ENCODE measurements at places on chromosomes 7 and 10.

- DNase-seq = no peak
Observed at GRCh38 chr7:50202052-50202555, 102.4 kb upstream of the IKZF1 start.

DNA sequence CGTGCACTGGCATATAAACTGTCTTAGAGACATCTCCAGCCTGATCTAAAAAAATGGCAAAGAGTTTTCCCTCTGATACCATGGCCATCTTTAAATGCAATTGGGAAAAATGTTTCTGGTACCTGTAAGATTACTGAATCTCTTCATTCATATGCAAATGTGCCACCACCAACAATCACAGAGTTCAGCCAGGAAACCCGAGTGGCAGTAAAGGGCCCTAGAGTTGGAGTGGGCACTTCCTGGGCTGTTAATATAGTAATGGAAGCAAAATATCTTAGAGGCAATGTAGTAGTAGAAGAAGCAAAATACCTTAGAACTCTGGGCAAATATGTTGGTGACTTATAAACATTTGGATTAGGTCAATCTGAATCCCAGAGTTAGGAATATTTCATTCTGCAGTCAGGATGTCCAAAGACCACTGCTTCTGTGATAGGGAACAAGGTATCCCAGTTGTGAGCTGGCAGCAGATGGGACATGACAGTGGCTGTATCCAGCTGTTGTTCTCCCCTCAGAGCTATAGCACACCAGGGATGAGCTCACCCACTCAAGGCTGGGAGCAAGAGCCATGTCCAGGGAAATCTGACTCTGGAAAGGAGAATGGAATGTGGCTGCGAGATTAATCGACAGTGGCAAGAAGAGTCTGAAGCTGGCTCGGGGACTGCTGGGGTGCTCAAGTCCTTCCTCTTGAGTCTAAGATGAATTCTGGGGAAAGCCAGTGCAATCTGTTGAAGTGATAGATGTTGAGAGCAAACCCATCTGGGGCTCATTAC, 332.1 kb downstream of the PHTF2 start:
- no peak for DNase-seq

DNA sequence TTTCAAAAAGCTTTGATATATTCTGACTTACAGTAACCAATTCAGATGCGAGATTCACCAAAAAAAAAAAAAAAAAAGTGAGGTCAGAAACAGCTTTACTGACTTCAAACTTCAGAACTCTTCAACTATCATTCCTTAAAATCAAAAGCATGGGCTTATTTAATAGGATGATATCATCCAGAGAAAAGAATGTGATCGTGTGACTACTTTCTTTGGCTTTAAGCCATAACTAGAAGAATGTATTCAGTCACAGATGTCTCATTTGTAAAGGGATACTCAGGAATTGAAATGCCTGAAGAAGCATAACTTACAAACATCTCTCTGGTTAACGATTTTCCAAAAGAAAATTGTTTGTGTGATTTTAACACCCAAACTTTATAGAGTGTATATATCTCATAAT, 11.5 kb downstream of the TPK1 start:
- no peak for DNase-seq

DNA sequence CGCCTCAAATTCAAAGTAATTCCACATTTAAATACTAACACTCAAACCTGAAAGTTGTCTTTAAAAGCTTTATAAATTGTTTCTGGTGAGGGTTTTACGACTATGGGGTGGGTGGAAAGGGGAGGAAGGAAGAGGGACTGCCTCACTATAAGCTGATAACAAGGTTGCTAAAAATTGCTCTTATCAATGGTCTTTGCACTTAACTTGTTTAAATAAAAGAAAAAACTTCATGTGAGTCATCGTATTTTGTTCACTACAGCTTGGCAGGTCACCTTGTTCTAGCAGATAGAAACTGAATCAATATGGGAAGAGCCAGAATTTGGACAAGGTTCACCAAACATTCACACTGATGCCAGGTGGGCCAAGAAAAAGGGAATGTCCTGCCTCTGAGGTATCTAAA, 129.2 kb downstream of the TES start:
- DNase-seq = no peak

DNA sequence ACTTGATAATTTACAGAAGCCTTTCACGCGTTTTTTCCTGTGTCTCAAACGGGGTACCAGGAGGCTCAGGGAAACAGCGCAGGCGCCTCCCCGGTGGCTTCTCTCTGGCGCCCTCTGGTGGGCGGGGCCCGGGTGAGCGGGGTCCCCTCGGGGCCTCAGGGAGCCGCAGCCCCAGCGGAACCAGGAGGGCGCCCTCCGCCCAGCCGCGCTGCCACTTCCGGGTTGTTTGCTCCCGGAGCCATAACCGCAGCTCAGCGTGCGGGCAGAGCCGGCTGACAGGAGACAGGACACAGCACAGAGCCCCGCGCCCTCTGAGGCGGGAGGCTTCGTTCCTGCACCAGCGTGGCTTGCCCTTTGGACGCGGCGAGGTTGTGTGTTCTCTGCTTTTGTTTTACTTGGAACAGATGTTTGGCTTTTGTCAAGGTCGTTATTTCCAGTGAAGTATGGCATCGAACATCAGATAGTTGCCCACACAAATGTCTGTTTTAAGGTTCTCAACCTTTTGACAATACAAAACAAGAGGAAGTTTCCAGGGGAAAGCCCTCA, 6.9 kb upstream of the CYP2E1 start:
- peak; percentile 85 for DNase-seq

- DNase-seq = no peak
Observed at GRCh38 chr10:129912166-129912917, 51.7 kb downstream of the EBF3 start.

DNA sequence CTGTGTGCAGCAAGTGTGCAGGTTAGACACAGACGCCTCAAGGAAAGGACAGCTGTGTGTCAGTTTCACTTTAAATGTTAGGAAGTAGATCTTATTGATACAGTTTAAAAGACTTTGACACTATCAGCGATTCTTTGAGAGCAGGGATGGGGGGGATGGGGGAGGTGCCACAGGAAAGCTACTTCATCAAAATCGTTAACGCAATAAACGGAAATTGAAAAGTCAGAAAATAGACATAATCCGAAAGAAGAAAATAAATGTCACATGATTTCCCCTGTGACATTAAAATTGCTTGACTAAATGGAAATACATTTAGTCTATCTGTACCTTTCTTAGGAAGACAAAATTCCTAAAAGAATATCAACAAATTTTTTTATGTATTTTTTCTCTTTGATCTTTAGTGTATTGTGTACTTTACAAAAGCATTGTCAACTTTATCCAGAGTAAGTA, 476 bp upstream of the ZNF33B start:
- DNase-seq = peak; percentile 51

- DNase-seq = no peak
Observed at GRCh38 chr7:96198047-96198636, 123.8 kb downstream of the SLC25A13 start.

DNA sequence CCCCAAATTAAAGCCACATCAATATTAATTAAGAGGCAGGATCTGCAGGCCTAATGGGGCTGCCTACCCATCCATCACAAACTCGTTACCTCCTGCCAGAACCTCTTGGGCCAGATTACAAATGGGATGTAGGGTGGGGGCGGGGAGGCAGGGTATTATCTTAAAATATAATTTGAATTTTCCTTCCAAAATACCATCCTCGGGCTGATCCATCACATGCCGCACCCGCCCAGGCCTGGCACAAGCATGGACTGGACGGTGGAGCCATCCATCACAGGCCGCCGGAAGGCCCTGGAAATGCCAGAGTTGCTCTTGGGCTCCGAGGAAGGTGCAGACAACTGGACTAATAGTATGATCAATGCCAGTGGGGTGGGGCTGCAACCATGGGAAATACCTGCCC, 212.8 kb downstream of the GRID1 start:
- no peak for DNase-seq

GRCh38 chr10:14259696-14260566, 70.8 kb downstream of the FRMD4A start:
- no peak for DNase-seq

All from activated CD4-positive, alpha-beta T cell treated with anti-CD3 and anti-CD28 coated beads for 4 hours (primary cell).